ENCODE measurements at places on chromosomes 13 and 19. TPM values are rescaled to one million over a fixed set of nuclear protein-coding genes. Genes with fewer than 3 reads are reported as not detected.

IZUMO1 gene
- 0.18 TPM for polyA plus RNA-seq

EFNB2 gene
- 23.7 TPM for polyA plus RNA-seq

ZNF681 gene
- 0.42 TPM for polyA plus RNA-seq

ADGRE3 gene
- polyA plus RNA-seq: not detected

FCHO1 gene
- 6.3 TPM for polyA plus RNA-seq

RFPL4A gene
- polyA plus RNA-seq: not detected

ZNF547 gene
- 1.1 TPM for polyA plus RNA-seq

PLPP2 gene
- polyA plus RNA-seq: 15.3 TPM

OVOL3 gene
- not detected for polyA plus RNA-seq

ETHE1 gene
- 239 TPM for polyA plus RNA-seq

RYR1 gene
- 0.59 TPM for polyA plus RNA-seq

GNA15 gene
- polyA plus RNA-seq: 126 TPM

ATP7B gene
- polyA plus RNA-seq: 1.0 TPM

PLIN5 gene
- polyA plus RNA-seq: not detected

C19orf38 gene
- polyA plus RNA-seq: not detected

KRTDAP gene
- polyA plus RNA-seq: 8.9 TPM

TEX101 gene
- not detected for polyA plus RNA-seq

TNFSF9 gene
- 35.4 TPM for polyA plus RNA-seq

RNF17 gene
- not detected for polyA plus RNA-seq

TMIGD2 gene
- not detected for polyA plus RNA-seq

LIPE gene
- polyA plus RNA-seq: 27.7 TPM

TNFAIP8L1 gene
- 13.0 TPM for polyA plus RNA-seq

EBI3 gene
- polyA plus RNA-seq: 0.08 TPM

ANGPTL8 gene
- not detected for polyA plus RNA-seq

CGB1 gene
- not detected for polyA plus RNA-seq

BTBD2 gene
- polyA plus RNA-seq: 49.5 TPM

LAIR2 gene
- polyA plus RNA-seq: not detected

PNMA8A gene
- 0.88 TPM for polyA plus RNA-seq

TTC9B gene
- not detected for polyA plus RNA-seq

CYP2F1 gene
- polyA plus RNA-seq: not detected

ZNF208 gene
- 0.58 TPM for polyA plus RNA-seq

ZNF221 gene
- polyA plus RNA-seq: 0.22 TPM

DACT3 gene
- 0.06 TPM for polyA plus RNA-seq

MIER2 gene
- polyA plus RNA-seq: 28.8 TPM

RNF225 gene
- polyA plus RNA-seq: not detected

GMIP gene
- polyA plus RNA-seq: 8.2 TPM

LMTK3 gene
- 3.6 TPM for polyA plus RNA-seq

FCGBP gene
- polyA plus RNA-seq: 0.04 TPM

MTUS2 gene
- not detected for polyA plus RNA-seq

ZNF304 gene
- 2.7 TPM for polyA plus RNA-seq

SLC15A1 gene
- polyA plus RNA-seq: not detected

ZNF888 gene
- polyA plus RNA-seq: 1.4 TPM

Data from foreskin keratinocyte (primary cell).